ENCODE measurements at places on chromosomes 6 and 20.

DNA sequence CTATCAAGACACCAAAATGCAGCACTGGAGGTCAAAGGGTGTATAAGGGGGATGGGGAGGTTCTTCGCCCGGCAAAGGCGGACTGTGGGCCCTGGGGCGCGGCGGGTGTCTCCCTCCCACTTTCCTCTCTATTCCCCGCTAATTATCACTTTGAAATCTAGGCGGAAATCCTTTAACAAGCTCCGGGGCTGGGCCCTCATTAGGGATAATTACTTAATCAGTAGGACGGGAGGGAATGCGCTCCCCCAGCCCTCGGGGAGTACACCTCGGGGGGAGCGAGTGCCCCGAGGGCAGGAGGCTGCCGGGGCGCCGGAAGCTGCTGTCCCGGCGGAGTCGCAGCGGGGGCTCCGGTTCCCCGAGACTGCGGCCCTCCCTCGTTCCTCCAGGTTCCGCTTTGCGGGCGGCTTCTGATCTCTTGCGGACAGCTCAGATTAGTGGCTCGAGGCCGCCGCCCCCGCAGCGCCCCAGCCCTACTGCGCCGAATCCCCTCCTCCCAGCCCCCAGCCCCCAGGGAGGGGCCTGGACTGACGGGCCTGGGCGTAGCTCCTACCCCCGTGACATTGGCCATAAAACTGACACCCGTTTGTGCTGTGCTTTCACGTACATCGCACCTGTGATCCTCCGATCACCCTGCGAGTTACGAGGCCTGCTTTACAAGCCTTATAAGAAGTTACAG is 14.7 kb downstream of the MUCL3 start:
- peak; percentile 50 for DNase-seq

DNA sequence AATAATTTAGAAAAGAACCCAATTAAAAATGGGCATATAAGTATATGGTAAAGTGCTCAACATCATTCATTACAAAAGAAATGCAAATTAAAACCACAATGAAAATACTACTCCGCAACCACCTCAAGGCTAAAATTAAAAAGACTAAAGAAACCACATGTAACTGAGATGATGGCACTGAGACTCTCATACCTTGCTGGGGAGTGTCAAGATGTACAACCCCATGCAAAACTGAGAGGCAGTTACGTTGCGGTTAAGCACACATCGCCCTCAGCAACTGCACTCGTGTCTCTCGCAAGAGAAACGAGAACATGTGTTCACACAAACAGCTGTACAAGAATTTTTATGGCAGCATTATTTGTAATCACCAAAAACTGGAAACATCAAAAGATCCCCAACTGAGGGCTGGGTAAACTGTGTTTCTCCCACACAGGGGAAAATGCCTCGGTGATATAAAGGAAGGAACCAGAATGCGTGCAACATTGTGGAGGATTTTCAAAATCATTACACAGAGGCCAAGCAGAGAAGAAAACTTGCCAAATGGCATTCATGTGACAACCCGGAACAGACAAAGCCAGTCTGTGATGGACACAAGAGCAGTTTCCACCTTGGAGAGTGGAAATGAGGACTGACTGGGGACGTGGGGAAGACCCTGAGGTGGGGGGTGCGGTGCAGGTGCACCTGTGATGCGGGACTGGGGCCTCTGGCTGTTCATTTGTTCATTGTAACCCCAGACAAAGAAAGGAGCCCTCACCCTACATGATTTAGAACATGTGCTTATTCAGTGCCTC is 144.9 kb downstream of the WDR27 start:
- DNase-seq: no peak

- DNase-seq: no peak
Measured at GRCh38 chr6:143406673-143407072, 43.8 kb downstream of the ADAT2 start.

- no peak for DNase-seq
Measured at GRCh38 chr6:35079311-35080000, 61.7 kb downstream of the TCP11 start.

GRCh38 chr6:7004581-7005297 is 103.0 kb upstream of the RREB1 start:
- DNase-seq: no peak

- DNase-seq: no peak
Measured at GRCh38 chr6:20313960-20314530, 87.6 kb upstream of the E2F3 start.

- DNase-seq: no peak
Measured at GRCh38 chr6:100179576-100179975, 185.6 kb upstream of the MCHR2 start.
